ENCODE measurements at places on chromosomes 1 and 21. TPM values are rescaled to one million over a fixed set of nuclear protein-coding genes. Genes with fewer than 3 reads are reported as not detected.

The ENSA gene
- 178 TPM for total RNA-seq

The LPAR3 gene
- 0.58 TPM for total RNA-seq

The SGIP1 gene
- 6.9 TPM for total RNA-seq

The NBPF10 gene
- 1.4 TPM for total RNA-seq

The INSRR gene
- not detected for total RNA-seq

The FMN2 gene
- total RNA-seq: 0.33 TPM

The NBPF20 gene
- total RNA-seq: 3.1 TPM

The CD84 gene
- not detected for total RNA-seq

The FCN3 gene
- total RNA-seq: 0.14 TPM

DNA sequence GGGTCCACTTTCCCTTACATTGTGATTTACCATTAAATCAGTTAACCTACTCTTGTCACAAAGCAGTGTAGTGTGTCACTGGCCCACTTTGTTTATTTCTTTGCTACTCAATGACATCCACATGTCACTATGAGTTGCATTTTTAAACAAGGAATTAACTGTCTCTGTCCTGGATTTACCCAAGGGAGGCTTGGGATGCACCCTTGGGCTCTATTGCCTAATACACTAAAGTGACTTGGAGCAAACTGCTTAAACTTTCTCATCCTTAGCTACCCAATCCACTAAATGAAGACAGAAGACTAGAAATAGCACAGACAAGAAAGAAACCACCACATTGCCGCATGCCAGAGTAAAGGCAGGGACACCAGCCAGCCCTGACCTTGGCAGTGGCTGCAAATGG lies 136.2 kb upstream of the TIAM1 start:
- no peak for DNase-seq

DNA sequence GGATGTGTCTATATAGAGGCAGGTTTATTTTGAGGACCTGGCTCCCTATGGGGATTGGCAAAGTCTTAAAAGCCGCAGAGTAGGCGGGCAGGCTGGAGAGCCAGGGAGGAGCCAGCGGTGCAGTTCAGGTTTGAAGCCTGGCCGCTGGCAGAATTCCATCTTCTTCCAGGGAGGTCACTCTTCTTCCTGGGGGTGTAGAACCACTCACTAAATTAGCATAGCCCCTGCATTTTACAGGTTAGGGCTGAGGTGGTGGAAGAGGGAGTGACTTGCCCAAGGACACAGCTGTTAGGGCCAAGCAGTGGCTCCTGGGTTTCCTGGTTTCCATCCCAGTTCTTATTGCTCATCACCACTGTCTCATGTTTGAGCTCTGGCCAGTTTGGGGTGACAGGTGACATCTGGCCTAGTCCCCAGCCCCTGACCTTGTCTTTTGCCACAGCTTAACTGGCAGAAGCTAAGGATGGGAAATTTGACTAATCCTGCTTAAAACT lies 1.4 kb downstream of the PINK1 start:
- no peak for DNase-seq

DNA sequence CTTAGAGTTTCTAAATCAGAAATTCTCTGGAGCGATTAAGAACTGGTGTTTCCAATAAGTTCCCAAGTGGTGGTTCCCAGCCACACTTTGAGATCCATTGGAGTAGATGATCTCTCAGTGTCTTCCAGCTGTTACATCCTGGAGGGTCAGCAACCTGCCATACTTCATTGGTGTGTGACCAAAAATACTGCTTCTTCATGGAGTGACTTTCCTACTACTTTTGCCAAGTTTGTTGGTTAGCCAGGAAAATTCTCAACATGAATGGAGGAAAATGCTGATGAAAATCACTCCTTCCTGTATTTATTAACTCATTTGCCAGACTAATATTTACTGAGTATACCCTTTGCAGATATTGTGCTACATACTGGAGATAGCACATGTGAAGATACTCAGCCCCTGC lies 186.1 kb downstream of the FGGY start:
- no peak for DNase-seq

DNA sequence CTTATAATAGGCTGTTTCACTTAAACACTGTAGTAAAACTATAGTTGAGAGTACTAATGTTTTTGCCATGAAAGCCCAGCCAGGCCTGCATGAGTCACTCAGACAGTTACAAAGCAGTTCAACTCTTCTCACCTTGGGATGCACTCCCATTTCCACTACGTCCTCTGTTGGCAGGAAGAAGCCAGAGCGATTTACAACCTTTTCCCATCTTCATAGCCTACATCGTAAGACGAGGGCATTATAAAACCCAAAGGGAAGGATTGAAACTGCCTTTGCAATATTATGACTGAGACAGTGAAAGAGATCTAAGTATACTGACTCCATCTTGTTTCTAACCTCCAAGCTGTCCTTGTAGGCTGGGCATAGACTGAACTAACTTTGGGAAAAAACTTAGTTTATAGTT lies 71.8 kb upstream of the CSF1 start:
- no peak for DNase-seq

DNA sequence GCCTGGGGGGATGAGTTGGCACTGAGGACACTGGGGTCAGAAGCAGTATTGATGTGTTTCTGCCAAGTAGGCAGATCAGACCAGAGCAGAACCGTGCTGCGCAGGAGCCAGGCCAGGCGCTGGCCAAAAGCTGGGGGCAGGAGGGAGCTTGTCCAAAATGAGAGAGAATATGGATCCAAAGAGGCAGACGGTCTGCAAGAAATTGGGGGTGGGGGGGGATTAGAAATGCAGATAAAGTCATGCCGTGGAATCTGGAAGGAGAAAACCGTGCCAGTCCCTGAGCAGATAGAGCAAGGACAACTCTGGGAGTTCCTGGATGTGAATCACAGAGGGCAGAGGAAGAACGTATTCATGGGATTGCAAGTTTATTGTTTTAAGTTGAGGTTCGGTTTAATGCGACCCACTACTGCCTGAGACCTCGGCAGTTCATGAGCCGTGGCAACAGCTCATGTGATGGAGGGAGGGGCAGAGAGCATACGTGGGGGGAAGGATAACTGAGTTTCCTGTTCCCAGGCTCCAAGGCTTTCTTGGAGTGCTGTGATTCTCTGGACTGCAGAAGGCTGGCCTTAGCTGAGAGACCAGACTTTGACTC lies 224.0 kb downstream of the FGGY start:
- DNase-seq: peak; percentile 91

GRCh38 chr1:201739080-201739479 lies 89.9 kb upstream of the IPO9 start:
- no peak for DNase-seq
